ENCODE measurements at places on chromosomes 1 and 21.

- DNase-seq, result no peak
Measured at GRCh38 chr1:154485106-154485505, 16.9 kb upstream of the TDRD10 start.

GRCh38 chr1:50214717-50215116 is 106.0 kb downstream of the ELAVL4 start:
- no peak for DNase-seq

DNA sequence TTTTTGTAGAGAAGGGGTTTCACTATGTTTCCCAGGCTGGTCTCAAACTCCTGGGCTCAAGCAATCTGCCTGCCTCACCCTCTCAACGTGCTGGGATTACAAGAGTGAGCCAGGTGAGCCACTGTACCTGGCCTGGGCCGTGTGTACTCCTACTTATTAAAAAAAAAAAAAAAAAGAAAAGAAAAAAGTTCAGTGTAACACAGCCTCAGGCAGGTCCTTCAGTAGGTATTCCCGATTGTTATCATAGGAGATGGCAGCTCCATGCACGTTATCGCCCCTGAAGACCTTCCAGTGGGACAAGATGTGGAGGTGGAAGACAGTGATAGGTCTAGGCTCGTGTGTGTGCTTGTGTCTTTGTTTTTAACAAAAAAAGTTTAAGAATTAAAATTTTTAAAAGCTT is 3.3 kb downstream of the ECHDC2 start:
- no peak for DNase-seq

- no peak for DNase-seq
Measured at GRCh38 chr1:229283183-229283611, 12.3 kb downstream of the RAB4A start.

GRCh38 chr1:155017946-155018316 is 15.3 kb downstream of the ZBTB7B start:
- no peak for DNase-seq

DNA sequence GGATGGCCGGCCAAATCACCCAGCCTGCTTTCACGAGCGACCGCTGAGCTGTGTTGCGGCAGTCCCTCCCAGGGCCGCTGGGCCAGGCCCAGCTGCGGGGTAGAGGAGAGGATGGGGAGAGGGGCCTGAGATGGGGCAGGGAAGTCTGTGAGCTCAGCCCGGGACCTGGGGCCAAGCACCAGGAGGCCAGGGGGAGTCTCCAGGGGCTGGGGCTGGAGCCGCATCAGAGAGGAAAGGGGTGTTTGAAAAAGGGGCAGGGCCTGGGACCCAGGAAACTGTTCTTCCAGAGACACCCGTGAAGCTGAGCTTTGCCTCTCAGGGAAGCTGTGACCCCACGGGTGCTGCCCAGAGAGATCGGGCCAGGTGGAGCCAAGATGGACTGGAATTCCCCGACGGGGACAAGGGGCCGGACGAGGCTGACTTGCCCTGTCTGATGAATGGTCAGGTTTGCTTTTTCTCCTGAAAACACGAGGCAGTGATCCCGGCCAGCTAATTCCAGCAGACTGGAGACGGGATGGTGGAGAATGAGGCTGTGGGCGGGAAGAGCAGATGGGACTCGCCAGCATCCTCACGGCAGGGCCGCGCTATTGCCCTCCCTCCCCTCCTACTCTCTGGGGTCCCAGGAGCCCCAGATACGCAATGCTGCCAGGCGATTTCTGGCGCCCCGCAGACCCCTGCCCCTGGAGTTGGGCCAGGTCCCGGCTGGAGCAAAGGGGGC is 40.3 kb upstream of the COL18A1 start:
- no peak for DNase-seq

DNA sequence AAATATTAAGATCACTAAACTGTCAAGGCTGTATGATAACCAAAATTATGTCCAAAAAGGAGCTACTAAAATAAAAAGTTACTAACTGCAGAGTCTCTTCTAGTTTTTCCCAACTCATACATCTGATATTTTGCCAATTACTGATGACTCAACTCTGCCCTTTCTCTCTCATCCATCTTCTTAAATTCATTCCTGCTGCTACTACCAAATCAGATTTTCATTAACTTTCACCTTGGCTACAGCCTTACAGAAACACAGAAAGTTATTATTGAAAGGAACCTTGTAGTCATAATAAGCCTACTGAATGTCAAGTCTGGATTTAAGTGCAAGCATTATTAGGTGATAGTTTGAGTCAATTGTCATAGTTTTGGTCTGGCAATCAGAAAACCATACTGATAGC is 273.1 kb downstream of the DPYD start:
- DNase-seq, result no peak

DNA sequence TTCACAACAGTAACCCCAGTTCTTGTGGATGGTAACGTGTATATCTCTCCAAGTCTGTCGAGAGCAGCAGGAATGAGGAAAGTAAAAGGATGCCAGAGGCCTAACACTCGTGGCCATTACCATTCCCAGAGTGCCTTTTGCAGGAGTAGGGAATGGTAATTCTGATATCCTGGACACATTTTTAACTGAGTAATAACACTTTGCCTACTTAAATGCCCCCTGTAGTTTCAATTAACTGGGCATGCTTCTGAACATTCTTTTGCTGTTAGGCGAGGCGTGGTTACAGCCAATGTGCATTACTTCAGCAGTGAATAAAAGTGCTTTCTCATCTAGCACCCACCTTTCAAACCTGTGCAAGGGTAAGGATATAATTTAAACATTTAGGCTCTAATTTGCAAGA is 258.5 kb upstream of the ADGRL2 start:
- no peak for DNase-seq

DNA sequence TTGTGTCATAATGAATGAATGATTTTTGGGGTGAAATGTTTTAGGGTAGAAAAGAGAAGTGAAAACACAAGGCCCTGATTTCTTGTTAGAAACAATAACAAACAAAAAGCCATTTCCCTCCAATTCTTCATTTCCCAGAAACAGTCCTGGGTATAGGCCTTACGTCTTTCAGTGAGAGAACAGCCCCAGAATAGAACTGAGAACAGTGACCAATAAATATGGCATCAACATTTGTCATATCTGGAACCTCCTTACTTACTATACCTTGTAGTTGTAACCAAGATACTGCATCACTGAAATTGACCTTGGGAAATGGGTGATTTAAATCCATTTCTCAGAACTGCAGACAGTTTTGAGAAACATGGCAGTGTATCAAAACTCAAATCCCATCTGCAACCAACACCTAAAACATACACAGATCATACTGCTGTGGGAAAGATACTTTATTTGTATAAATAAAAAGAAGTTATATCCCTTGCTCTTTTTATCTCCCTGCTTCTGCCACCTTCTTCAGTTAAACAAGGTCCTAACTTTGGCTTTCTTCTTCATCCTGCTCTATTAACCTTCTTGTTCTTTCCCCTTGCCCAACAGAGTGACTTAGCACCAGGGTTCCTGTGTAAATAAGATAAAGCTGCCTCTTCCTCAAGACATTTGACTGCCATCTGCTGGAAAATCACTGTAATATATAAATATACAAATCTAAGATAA is 19.5 kb downstream of the XKR8 start:
- no peak for DNase-seq

DNA sequence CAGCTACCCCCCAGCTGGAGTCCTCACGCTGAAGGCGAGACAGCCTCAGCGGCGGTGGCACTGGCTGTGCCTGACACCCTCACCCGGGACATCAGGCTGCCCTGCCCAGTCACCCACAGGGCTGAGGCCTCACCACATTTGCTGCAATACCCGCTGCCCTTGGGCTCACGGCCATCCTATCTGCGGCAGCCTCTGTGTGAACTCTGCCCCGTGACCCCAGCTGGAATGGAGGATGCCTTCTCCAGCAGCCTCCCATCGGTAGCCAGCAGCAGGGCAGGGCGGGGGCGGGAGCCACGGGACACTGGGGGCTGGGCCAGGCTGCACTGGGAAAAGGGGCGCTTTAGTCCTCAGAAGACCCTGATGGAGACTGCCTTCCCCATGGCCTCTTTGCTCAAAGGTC is 112.4 kb upstream of the ZBTB40 start:
- DNase-seq, result no peak

DNA sequence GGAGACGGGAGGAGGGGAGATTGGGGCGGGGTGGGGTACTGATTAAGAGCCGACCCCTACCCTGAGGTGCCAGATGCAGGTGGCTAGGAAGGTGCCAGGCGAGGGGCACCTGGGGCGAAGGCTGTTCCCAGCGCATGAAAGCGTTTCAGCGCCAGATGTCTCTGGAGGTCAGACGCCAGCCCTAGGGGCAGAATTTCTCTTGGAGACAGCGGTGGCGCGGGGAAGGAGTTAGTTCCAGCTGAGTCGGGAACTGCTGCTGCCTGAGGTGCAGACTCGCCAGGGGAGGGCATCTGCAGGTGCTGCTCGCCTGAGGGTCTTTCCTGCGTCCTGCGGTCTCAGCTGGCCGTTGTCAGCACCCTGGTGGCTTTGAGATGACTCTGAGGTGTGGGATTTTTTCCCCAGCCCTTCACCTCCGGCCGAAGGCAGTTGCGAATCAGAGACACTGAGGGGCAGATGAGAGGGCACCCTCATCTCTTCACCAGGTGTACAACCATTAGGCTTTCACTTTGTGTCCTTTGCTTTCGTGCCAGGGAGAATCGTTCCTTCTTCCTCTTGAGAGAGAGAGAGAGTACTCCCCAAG is 539 bp downstream of the CGN start:
- DNase-seq, result no peak

GRCh38 chr1:202756391-202756790 is 46.1 kb upstream of the SYT2 start:
- DNase-seq, result no peak
